ENCODE measurements at places on chromosomes 6 and 20. TPM values are rescaled to one million over a fixed set of nuclear protein-coding genes. Genes with fewer than 3 reads are reported as not detected.

The TDP2 gene
- total RNA-seq: 25.3 TPM

The PAK5 gene
- 0.46 TPM for total RNA-seq

The BPIFB2 gene
- total RNA-seq: not detected

The SMLR1 gene
- total RNA-seq: not detected

The POM121L2 gene
- not detected for total RNA-seq

The CPXM1 gene
- total RNA-seq: 2.0 TPM

The CRISP2 gene
- total RNA-seq: 0.23 TPM

The MEP1A gene
- not detected for total RNA-seq

- no peak for DNase-seq
Measured at GRCh38 chr20:20881808-20882207, 169.4 kb upstream of the RALGAPA2 start.

GRCh38 chr6:123118811-123119210, 122.8 kb downstream of the CLVS2 start:
- no peak for DNase-seq

DNA sequence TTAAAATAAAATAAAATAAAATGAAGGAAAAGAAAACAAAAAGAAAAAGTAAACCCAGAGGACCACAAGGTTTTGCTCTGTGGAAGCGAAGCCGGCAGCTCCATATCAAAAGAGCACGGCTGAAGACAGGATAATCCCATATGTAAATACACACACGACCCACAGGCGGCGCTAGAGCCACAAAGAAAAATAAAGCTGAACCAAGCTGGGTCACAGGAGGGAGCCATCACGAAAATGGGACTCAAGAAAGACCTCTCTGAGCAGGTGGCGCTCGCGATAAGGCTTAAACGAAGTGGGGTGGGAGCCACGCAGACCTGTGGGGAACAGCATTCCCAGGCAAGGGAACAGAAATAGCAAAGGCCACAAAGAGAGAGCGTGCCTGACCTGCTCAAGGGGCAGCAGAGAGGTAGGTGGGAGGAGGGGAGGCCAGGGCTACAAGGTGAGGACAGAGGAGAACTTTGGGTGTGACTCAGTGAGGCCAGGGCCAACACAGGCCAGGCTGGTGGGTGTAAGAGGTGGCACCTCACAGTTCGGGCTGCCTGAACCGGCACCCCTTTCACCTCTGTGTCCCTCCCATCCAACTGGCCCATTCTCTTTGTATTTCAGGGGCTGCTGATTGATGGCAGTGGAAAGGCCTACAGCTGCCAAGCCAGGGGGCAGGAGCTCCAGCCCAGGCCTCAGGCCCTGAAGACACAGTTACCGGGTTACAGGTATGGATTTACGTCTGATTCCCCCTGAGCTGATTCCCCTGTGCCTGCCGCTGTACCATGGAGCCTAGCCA, 26.0 kb downstream of the PTGIS start:
- peak; percentile 74 for DNase-seq

DNA sequence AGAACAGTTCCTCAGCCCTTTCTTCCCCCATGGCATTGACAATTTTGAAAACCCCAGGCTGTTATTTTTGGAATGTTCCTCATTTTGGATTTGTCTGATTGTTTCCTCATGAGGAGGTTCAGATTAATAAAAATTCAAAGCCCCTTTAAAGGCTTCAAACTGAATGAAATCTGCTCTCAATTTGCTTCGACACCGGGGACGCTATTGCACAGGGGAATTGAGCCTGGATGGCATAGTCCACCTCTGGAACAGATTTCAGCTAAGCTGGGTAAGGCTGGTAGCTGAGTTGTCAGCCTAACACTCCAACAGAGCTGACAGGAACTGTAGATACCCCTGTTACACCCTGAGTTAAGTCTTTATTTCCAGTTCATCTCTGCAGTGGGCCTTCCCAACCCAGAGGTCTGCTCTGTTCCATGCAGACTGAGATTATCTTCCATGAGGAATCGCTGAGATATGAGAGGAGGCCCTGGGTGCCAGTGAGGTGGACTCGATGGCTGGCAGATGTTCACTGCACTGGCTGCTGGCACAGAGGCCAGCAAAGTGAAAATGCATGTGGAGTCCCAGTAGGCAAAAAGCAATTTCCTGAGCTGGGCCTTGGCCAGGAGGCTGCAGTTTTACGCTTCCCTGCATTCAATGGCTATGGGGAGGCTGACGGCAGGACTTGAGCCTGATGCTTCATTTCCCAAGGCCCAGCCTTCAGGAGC, 73.3 kb upstream of the PAX1 start:
- DNase-seq: no peak

GRCh38 chr6:52482903-52483670, 62.9 kb downstream of the EFHC1 start:
- peak; percentile 46 for DNase-seq

GRCh38 chr20:43508106-43508505, 609 bp downstream of the L3MBTL1 start:
- DNase-seq: peak; percentile 30

GRCh38 chr6:131917318-131917717, 33.9 kb downstream of the CCN2 start:
- DNase-seq: no peak

DNA sequence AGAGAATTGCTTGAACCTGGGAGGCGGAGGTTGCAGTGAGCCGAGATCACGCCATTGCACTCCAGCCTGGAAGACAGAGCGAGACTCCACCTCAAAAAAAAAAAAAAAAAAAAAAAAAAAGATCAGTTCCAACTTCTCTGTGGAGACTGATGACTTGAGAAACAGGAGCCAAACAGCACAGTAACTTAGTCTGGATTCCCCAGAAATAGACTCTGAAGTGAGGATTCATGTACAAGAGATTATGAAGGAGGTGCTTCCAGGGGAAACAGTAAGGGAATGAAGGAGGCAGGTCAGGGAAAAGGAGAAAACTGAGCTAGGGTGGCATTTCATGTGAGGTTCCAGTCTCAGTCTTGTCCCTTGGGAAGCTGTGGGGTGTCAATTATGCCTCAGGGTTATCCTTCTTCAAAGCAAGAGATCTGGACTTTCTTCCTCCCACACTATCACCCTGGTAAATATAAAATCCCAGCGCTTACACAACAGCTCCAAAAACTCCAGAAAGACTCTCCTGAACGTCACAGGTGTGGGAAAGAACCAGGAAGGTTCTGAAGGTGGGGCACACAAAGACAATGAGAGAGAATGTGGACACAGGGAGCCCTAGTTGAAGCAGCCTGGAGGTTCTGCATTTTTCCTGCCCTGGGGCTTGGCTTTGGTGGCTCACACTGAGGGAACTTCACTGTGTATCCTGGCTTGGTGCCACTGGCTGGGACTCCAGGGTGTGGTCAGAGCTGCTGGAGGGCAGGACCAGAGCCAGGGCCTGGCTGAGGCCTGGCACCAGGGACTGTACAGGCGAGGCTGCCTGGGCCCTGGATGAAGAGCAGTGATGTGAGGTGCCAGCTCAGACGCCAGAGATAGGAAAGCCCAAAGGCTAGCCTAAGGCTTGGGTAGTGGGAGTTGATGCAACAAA, 46.8 kb downstream of the PCNA start:
- peak; percentile 89 for DNase-seq

- DNase-seq: no peak
Measured at GRCh38 chr6:23280437-23280836, 711.1 kb downstream of the HDGFL1 start.

DNA sequence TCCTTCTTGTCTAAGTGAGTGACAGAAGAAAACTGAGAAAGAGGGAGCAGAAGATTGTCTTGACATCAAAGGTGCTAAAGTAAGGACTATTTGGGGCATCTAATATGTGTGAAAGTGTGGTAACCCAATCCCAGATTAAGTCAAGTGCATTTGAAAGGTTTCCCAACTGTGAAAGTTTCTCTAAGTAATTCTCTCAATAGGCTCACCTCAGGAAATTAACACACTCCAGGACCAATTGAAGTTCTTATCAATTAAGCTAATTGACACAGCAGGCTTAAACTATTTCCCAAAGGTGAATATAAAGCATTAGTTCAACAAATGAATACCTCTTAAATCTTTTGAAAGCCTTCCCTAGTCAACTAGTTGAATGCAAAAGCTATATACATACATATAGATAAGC, 212.8 kb upstream of the FUT9 start:
- no peak for DNase-seq

- DNase-seq: no peak
Measured at GRCh38 chr6:137776256-137776655, 90.8 kb upstream of the TNFAIP3 start.

GRCh38 chr6:121595646-121596045, 160.2 kb downstream of the GJA1 start:
- no peak for DNase-seq

- peak; percentile 61 for DNase-seq
Measured at GRCh38 chr20:50191065-50191543, 474 bp downstream of the CEBPB start.

- no peak for DNase-seq
Measured at GRCh38 chr6:37480118-37480736, 19.5 kb downstream of the CCDC167 start.

DNA sequence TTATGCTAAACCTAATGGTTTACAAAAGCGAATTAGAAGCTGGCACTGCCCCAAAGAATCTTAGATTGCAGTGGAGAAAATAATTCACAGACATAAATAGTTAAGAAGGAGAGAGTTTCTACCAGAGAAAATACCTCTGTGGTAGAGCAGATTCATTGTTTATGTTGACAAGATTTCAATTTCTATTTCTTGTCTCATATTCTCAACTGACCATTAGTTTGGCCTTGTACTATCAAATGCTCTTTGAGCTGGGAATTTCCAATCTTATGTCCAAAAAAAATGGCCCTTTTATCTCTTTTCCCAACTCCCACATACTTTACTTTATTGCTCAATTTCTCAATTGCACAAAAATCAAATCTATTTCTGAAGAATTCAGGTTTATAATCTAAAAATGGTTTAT, 804.1 kb upstream of the CITED2 start:
- DNase-seq: no peak

DNA sequence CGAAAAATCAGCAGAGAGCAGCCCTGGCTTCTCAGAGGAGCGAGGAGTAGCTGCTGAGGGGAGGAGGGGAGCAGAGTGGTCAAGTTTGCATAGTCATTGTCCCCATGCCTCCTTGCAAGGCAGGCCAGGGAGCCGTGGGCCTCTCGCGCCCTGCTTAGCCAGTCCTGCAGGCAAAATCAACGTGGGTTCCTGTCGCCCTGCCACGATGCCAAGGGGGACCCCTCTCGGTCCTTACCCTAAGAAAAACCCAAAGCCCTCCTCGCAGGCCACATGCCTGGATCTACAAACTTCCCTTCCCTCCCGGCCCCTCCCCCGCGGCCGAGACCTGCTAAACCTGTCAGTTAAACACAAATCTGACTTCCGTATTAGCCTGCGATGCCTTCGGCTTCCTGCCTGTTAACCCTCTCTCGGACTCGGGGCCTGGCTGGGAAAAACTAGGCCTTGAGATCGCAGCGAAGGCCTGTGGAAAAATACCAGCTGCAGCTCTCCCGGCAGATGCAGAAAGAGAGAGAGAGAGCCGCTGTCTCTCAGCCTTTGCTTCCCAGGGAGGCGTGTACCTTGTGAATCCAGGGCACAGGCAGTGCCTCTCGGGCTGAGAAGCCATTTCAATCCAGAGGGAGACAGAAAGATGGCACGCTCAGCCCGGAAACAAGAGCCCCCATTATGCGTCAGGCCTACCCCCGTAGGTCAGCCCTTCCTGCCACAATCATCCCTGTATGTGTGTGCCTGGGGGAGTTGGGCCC, 968 bp upstream of the ZMYND8 start:
- DNase-seq: peak; percentile 80

DNA sequence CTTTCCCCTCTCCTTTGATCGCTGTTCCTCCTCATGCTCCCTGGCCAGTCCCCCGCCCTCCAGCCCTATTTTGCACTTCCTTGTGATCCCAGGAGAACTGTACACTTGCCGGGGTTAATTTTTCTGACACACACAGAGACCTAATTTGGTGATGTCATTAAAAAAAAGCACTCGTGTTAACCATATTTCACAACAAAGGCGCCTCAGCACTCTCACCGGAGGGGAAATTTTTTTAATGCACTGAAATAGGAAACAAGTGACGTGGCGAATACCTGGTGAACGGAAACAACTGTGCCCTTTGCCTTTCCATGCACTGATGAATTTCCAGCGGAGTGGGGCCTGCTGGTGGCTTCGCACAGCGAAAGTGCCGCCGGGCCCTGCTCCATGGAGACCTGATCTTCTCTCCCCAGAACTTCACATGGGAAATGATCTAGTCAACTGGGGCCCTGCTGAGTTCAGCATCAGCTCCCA, 53.9 kb upstream of the TAGAP start:
- no peak for DNase-seq

- no peak for DNase-seq
Measured at GRCh38 chr6:62803094-62803493, 408.2 kb upstream of the FKBP1C start.

DNA sequence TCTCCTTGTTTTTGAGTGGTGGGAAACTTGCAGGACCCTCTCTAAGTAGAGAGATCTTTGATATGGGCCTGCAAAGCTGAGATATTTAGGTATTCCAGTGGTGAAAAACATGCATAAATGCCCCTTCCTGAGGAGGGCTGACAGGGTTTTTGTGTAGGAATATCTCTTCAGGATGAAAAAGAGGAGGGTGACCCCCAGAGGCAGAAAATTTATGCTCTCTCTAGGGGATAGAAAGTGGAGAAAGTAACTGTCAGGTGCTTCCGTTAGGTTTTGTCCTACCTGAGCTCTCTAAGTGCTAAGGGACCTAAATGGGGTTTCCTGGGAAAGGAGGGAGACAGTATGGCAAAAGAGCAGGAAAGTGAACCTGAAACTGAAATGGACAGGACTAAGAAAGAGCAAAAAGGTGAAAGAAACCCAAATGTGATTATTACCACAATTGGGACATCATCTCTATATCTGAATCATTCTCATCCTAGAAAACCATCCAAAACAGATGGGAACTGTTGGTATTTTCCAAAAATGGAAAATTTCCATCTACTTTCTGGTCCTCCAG, 2.0 kb downstream of the COL19A1 start:
- no peak for DNase-seq

- peak; percentile 47 for DNase-seq
Measured at GRCh38 chr6:163712566-163712961, 298.0 kb downstream of the QKI start.

GRCh38 chr6:8535519-8535918, 100.2 kb upstream of the SLC35B3 start:
- no peak for DNase-seq

DNA sequence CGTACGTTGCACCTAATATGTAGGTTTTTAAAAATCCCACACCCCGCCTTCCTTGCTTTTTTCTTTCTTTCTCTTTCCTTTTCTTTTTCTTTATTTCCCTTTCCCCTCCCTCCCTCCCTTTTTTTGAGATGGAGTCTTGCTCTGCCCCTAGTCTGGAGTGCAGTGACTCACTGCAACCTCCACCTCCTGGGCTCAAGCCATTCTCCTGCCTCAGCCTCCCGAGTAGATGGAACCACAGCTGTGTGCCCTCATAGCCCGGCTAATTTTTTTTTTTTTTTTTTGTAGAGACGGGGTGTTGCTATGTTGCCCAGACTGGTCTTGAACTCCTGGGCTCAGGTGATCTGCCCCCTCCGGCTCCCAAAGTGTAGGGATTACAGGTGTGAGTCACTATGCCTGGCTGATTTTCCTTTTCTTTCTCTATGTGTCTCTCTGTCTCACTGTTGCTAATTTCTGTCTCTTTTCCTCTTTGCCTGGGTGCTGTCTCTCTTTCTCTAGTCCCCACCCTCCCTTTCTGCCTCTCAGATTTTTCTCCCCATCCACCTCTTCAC, 61.2 kb downstream of the SRC start:
- DNase-seq: peak; percentile 54

GRCh38 chr6:108222064-108222463, 38.8 kb downstream of the SNX3 start:
- no peak for DNase-seq

All from Daoy (cell line).